T-helper 1 cell (primary cell): ENCODE measurements at places on chromosomes 16 and 17.
A peak's percentile ranks its signal among the peaks of the same experiment; 100 is the strongest.

DNA sequence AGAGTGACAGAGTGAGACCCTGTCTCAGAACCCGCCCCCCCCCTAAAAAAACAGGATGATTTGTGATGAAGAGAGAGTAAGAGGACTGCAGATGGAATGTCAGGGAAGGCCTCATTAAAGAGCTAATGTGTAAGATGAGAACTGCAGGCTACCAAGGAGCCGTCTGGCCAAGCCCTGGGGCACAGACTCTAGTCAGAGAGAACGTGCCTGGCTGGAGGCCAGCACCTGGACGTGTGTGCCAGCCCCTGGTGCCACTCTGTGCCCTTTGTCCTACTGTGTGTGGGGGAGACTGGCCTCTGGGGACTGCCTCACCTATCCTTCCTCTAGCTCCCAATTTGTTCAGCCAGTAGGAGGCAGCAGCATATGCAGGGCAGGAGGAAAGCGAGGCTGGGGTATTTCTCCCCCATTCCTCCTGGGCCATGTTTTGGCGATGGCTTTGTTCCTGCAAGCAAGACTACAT is 37.1 kb downstream of the KNOP1 start:
- no peak for DNase-seq

- no peak for DNase-seq
Measured at GRCh38 chr16:58426966-58427365, 34.7 kb downstream of the GINS3 start.

DNA sequence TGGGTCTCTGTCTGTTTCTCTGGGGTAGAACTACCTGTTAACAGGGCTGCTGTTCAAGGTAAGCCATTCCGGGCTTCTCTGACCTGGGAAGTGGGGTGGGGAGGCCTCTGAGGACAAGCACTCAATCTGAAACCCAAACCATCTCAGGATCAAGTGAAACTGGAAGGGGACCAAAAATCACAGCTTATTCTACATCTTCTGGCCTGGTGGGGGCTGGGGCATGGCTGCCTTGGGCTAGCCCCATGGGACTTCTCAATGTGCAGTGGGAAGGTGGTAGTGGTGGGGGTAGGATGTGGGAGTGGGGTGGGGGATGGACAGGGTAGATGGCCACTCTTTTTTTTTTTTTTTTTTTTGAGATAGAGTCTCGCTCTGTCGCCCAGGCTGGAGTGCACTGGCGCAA is 5.5 kb downstream of the FLOT2 start:
- no peak for DNase-seq

GRCh38 chr17:83127431-83128160 is 48.2 kb downstream of the METRNL start:
- no peak for DNase-seq

GRCh38 chr16:72721981-72722380 is 325.9 kb downstream of the ZFHX3 start:
- DNase-seq: no peak

DNA sequence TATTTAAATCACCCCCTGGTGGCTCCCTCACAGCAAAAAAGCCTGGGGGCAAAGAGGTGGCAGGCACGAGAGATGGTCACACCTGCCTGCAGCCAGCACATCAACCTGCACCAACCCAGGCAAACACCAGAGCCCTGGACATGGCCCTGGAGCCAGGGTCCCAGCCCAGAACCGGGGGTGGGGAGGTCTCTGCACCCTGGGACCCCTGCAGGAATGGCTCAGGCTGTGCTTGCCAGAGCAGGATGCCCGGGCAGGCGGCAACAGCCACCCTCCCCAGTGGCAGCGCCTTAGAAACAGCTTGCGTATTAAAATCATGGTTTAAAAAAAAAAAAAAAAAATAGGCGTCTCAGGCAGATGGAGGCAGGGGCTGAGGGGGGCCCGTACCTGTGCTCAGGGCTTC is 16.2 kb downstream of the MYBBP1A start:
- no peak for DNase-seq

DNA sequence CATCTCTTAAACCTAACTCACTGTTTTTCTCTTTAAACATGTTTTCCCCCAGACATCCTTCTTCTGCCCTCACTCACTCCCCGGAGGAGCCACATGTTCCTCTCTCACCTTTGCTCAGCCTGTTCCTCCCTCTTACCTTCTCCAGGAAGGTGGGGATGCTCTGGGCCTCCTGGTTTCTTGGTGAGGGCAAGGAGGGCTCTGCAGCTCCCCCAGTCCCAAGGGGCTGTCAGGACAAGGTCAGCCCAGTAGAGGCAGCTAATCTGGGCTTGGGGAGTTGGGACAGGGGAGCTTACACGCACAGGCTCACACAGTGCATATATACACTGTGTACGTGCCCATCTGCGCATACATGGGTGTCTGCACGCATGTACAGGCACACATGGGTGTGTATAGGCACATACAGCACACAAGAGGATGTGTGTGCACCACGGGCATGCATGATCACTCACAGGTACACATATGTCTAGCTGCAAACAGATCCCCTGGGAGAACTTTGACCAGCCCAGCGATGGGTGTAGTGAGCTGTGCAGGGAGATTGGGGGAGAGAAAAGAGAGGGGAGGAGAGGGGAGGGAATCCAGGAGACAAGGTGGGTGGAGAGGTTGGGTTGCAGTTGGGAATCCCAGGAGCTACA is 28.6 kb upstream of the SPNS3 start:
- DNase-seq: no peak

DNA sequence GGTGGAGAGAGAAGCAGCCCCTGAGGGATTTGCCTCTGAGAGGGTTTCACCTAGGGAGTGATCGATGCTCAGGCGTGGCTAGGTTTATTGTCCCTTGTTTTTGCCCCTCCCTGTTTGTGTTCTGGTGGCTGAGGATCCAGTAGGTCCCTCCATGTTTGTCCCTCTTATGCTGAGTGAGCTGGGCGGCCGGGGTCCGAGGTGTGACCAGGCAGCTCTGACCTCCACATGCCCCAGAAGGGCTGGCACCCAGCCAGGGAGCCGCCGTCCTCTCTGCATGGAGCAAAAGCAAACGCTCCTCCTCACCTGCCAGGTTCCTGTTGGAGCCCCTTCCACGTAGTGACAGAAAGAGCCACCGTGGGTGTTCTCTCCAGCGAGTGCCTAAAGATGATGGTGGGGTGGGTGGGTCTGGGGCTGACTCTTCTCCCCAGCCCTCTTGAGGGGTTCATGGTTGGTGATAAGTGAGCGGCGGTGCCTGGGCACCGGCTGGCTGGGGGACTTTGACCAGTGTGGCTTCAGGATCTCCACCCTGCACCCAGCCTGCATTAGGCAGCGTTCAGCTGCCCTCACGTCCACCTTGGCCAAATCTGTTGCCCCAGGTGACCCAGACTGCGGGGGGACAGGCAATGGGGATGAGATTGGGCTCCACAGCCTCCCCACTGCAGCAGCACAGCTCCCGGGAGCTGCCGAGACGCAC is 14.1 kb upstream of the NUDT16L1 start:
- DNase-seq: no peak

- no peak for DNase-seq
Measured at GRCh38 chr17:1713878-1714426, 3.8 kb upstream of the TLCD2 start.

DNA sequence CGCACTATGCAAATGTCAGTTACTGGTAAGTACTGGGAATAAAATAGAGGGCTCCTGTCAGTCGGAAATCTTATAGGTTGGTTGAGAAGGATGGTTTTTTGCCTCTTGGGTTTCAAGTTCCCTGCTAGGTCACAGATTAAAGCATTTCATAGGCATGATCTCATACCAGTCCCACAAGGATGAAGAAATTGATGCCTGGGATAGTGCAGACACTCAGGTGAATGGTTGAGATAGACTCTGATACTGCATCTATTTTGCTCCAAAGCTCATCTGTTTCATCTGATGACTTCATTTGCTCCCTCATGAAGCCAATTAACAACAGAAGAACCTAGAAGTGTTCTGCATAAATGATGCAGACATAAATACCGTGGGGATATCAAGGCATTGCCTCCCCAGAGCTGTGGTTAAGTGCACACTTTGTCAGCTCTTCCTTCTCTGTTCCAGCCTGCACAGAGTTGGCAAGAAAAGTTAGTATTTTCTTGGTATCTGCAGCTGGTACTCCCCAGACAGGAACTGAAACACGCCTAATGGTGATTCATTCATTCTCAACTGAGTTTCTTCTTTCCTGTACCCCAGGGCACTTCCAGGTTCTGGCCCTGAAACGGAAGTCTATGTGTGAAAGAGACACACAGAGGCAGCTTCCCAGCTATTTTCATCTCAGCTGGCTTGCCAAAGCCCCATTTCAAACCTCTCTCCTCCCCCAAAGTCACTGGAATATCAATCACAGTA is 418.3 kb upstream of the SALL1 start:
- no peak for DNase-seq

DNA sequence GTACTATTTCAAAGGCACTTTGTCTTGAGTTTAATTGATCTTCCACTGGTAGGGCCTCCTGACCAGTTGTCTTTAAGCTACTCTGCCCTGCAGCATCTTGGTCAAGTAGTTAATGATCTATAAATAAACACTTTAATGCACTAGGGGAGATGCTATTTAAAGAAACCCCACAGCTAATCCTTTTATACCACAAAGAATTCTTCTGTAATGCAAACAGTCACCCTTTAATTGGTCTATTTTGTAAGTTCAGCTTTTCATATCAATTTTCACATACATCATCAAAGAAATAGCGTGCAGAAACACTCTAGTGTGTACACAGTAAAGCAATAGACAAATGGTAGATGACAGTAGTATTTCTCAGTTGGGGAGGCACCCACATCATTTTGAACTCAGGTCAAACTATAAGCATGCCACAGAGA is 70.3 kb downstream of the PMP22 start:
- no peak for DNase-seq

DNA sequence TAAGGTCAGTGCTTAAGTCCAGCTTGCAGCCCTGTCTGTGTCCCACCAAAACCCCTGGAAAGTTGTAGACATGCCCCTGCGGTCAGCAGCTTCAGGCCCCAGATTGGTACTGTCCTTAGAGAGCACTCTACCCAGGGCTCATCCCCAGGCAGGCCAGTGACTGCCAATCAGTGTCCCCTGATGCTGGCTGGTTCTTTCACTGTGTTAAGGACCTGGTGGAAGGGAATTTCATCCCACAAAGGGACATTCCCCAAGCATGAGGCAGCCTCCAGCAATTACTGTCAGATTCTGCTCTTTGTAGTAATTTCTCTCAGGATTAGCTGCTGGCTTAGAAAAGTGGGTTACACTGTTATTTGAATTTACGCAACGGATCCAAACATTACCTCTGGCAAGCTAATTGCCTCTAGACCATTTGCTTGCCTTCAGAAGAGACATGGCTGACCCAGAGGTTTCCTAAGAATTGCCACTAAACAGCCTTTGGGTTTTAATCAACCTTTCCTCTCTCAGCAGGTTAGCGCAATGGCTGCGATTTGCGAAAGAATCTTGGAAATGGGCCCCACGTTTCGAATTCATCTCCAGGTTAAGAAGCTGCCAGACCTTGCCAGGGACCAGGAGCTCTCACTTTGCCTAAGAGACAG is 5.9 kb downstream of the IRX6 start:
- no peak for DNase-seq

DNA sequence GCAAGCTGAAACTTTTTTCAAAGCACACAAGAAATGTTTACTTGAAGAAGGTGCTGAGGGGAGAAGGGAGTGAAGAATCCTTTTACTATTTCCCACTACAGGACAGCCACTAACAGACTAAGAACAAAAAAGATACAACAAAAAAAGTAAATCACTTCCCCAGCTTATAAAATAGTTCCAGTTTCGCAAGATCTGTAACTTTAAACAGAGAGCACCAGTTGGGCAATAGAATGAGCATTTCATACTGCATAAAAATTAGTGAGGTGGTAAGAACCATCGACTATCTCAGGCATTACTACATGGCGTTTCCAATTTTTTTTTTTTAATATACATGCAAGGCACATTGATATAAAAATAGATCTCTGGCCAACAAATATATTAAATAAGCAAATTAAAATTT is 11.1 kb downstream of the CRYBA1 start:
- DNase-seq: no peak

- DNase-seq: no peak
Measured at GRCh38 chr16:57732714-57733113, 2.9 kb upstream of the KATNB1 start.

GRCh38 chr16:59013930-59014329 is 279.8 kb upstream of the GOT2 start:
- no peak for DNase-seq

- DNase-seq: no peak
Measured at GRCh38 chr17:13729466-13730134, 127.9 kb upstream of the HS3ST3A1 start.

DNA sequence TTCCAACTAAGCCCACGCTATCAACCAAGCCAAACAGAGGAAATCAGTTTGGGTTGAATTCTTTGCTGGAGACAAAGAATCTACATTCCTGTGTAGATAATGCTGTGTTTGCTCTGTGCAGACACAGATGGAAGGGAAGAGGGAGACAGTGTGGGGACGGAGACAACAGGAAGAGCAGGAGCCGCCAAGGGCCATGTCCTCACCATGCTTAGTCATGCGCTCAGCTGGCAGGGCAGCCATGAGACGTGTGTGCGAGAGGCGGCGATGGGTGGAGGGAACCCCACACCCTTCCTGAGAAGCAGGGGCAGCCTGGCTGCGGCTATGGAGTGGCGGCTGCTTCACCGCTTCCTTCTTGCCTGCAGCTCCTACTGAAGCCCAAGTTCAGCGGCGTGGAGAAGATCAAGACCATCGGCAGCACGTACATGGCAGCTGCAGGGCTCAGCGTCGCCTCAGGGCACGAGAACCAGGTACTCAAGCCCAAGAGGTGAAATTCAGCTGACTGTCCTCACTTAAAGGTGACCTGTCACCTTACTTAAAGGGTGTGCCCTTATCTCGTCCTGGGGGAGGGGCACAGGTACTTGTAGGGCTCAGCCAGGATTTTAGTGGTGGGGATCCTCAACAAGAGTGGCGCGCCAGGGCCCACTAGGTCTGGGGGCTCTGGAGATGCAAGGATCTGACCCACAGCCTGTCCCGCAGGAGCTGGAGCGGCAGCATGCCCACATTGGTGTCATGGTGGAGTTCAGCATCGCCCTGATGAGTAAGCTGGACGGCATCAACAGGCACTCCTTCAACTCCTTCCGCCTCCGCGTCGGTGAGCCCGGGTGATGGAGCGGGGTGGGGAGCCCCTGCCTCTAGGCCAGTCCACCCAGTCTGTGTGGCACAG is 47.5 kb downstream of the ADCY7 start:
- peak; percentile 3 for DNase-seq

DNA sequence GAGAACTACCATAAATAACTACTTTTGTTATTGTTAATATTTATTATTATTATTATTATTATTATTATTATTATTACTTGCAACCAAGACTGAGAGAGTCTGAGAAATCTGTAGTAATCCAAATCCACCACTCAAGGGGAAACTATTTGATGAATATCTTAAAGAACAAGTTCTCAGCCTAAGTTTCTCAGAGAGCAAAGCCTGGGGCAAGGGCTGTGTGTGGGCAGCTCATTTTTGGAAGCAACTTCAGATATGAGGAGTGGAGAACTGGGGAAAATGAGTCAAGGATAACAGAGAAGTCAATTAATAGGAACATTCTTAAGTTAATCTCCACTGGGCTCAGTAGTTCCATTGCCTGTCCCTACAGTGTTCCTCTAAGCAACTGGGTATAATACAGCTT is 57.1 kb upstream of the KCNJ16 start:
- no peak for DNase-seq

GRCh38 chr16:89167425-89167941 is 4.1 kb upstream of the CDH15 start:
- peak; percentile 79 for DNase-seq

GRCh38 chr16:83045790-83046189 is 419.0 kb downstream of the CDH13 start:
- DNase-seq: no peak
